Fibroblast of skin of right biceps (primary cell): ENCODE measurements at places on chromosomes 1 and 21.
A peak's percentile ranks its signal among the peaks of the same experiment; 100 is the strongest.

DNA sequence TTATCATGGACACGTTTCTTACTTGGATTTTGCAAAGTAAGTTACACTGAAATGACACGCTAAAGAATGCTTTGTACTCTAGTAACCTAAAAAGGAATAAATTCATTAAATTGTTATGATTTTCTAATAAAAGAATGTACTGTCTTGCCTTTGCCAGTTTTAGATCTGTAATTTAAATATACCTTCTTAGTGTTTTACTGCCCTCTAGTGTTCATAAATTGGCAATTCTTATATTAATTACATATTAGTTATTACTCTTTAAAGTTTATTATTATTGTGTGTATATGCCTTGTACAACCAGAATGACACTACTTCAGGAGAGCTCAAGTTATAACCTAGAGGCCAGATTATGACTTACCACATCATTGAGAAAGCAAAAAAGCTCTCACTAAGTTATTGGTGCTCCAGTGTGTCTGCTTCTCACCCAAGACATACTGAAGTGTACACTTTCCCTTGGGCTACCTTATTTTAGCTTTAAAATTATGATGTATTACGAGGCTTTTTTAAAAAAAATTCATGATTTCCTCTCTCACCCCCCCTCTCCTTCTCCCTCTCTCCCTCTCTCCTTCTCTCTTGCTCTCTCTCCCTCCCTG is 169.9 kb downstream of the HS2ST1 start:
- DNase-seq = peak; percentile 34

- no peak for DNase-seq
Observed at GRCh38 chr1:16195518-16195905, 16.9 kb downstream of the ARHGEF19 start.

DNA sequence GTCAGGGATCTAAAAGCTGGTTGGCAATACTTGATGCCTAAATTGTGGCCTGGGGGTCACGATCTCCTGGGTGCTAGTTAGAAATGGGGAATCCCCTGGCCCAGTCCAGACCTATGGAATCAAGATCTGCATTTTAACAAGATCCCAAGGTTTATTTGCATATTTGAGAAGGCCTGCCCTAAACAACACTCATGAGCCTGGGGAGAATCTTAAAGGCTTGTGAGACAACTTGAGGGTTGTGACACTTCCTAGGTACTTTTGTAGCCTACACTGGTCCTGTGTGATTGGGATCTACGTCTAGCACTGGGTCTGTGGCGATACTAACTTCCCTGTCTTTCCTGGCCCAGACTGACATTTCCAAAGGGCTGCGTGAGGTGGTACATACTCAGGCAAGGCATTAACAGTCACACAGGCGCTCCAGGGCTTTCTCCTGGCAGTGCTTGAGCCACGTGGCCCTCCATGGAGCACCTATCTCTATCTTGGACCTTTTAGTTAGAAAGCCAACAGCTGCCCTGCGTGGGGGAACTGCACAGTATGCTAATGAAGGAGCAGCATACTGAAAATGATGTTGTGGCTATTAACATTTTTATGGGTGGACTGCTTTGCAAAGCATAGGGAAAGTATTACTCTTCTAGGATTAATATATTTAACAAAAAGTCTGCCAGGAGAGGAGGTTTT is 263.1 kb downstream of the ST6GALNAC3 start:
- no peak for DNase-seq

DNA sequence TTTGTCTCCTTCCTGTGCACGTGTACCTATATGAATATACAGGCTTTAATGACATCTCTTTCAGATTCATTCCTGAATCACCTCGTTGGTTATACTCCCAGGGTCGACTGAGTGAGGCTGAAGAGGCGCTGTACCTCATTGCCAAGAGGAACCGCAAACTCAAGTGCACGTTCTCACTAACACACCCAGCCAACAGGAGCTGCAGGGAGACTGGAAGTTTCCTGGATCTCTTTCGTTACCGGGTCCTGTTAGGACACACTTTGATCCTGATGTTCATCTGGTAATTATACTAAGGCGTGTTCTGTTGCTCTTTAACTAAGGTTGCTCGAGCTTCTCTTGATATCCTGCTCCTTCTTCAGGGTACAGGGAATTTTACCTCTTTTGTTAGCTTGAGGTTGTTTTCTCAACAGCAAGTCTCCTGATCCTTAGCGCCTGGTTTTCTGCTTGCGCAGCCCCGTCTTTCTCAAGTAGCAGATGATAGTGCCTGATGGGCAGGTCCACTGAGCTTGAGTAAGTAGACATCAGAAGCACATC is 55.1 kb downstream of the SLC22A15 start:
- no peak for DNase-seq

DNA sequence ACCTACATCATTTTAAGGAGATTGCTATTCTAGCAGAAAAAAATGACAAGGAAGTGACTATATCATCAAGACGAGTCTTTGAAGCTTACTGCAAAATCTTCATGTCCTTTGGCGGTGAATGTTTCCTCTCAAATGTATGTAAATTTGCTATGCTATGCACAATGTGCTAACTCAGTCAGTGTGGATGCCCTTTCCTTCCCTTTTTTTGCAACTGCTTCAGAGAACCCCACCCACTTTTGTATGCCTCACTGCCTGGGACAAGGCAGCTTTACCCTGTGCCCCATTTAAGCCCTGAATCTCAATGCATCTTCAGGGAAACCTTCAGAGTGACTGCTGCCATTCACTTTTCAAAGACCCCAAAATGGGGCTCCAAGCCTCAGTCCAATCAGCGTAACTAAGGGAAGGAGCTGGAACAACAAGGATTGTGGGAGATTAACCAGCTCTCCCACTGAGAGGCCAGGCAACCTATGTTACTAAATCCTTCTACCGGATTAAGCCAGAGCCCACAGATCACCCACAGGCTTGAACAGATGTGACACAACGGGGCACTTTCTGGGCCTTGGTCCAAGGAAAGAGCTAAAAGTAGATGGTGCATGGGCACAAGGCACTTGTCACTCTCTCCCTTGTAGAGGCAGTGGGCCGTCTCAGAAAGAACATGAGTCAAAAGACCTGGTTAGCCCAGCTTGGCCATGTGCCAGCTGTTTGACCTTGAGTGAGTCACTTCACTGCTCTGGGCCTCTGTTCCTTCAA is 154.4 kb downstream of the PLPP3 start:
- DNase-seq = peak; percentile 75

- no peak for DNase-seq
Observed at GRCh38 chr1:225462714-225463574, 35.1 kb upstream of the LBR start.

DNA sequence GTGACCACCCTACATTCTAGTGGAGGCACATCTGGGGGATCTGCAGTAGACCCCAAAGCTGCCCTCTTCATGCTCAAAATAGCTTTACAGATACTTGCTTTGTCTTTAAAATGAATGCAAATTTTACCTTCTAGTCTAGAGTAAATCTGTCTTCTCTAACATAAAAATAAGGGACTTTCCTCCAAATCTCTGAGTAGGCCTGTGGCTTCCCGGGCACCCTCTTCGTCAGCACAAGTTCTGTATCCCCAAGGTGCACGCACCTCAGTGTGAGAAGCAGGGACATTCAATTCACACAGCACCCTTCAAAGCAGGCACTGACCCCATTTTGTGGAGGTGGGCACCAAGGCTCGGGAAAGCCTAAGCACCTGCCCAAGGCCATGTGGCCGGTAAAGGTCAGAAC is 19.0 kb downstream of the MEF2D start:
- no peak for DNase-seq

DNA sequence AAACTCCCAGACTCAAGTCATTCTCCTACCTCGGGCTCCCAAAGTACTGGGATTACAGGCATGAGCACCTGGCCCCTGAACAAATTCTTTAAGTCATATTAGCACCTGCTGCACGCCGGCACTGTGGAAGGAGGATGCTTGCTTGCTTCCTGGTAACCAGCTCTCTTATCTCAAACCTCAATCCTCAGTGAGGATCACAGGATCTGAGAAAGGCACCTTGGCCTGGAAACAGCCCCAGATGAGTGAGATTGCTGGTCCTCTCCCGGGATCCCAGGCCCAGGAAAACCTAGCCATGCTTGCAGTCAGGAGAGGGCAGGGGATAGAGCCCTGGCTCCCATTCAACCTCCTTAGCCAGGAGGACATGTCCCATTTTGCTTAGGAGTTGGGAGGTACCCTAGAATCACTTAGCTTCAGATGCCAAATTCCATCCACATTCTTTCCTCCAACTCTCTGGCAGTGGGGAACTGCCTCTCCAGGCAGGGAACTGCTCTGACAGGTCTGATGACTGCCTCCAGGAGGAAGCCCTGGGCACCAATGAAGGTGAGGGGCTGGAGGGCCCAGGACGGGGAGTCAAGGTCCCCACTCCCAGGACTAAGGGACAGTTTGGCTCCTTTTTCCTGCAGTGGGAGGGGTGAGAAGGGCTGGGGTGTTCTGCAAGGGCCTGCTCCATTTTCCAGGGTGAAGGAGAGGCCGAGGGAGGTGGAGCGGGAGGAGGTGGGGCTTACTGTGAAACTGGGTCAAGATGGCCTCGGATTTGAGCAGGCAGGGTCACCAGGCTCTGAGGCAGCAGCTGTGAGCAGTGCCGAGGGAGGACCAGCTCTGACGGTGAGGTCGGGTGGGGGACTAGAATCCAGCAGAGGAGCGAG is 9.5 kb downstream of the GPR37L1 start:
- DNase-seq = no peak
